ENCODE measurements at places on chromosomes 3 and 15.

DNA sequence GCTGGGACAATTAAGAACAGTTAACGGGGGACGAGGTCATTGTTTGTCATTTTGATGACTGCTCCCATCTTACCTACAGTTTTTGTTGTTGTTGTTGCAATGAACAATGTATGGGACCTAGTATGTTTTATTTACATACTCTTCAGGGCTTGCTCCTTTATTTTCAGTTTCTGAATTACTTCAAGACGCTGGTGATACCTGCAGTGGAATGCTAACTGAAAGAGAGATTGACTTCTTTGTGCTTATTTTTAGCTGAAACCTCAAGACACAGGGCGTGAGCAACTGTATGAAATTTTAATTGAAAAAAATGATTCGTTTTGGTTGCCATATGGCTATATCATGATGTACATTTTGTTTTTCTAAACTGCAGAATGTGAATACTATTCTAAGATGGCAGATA is 297.9 kb downstream of the EDEM1 start:
- no peak for DNase-seq

DNA sequence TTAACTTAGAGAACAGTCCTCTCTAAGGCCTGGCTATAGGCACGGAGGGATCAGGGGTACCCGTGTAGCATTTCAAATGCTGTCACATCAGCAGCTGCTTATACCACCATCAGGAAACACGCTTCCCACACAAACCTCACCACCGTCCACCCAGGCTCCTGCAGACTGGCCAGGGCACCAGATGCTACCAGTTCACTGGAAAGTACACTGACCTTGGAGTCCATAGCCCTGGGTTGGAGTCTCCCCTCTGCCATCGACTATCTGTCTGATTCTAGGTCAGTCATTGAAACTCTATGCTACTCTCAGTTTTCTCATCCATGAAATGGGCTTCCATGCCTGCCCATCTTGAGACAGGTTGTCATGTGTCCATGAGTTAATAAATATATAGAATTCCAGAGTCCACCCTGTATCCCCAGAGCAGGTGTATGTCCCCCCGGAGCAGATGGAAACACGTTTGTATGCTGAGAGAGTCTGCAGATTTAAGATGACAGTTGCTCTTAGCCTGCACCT is 156.0 kb upstream of the SMAD3 start:
- DNase-seq: no peak

DNA sequence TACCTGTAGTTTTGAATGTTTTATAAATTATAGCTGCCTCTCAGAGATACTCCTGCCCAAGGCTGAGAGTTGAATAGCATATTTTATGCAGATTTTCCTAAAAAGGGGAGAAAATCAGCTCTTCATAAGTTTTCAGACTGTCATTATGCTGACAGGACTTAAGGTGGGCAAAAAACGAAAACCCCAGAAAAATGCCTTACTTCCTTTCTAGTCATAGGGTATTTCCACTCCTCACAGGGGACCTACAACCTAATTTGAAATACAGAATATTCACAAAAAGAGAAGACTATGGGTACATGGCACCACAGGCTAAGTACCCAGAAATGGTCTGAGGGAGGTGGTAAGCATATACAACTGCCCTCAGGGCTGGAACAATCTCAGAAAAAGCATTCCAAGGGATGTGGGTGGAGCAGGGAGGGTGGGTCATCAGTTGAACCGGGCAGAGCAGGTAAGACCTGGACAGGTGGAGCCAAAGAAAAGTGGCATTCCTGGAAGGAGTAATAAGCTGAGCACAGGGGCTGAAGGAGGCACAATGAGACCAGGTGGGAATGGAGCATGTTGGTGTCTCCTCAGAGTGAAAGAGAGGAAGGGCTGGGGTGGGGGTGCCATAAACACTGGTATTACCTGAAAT is 10.6 kb upstream of the OXSR1 start:
- DNase-seq: peak; percentile 23

DNA sequence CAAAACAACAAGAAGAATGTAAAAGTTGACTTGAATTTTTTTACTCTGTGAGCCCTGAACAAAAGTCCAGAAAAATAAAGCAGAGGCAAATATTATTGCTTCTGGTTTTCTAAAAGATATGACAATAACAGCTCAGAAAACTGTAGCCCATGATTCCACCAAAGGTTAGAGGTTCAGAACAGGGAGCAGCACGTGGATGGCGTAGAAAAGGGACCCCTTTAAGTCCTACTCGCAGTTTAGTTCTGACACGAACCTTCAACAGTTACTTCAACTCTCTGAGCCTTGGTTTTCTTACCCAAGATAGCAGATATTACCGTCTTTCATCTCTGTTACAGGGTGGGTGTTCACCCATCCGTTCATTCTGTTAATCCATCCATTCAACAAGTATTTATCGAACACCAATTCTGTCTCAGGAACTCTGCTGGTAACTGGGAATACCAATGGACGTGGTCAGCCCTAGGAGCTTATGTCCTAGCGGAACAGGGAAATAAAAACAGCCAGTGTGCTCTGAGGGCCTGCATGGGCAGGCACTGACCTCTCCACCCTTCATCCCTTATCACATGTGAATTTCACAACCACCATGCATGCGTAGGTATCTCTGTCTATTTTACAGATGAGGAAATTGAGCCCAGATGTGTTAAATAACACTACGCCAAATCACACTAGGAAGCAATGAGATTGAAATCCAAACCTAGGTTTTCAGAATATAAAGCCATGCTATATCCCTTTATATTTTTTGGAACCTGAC is 274.2 kb upstream of the ICE2 start:
- DNase-seq: no peak

- no peak for DNase-seq
Observed at GRCh38 chr15:65365229-65365628, 12.6 kb downstream of the IGDCC3 start.

DNA sequence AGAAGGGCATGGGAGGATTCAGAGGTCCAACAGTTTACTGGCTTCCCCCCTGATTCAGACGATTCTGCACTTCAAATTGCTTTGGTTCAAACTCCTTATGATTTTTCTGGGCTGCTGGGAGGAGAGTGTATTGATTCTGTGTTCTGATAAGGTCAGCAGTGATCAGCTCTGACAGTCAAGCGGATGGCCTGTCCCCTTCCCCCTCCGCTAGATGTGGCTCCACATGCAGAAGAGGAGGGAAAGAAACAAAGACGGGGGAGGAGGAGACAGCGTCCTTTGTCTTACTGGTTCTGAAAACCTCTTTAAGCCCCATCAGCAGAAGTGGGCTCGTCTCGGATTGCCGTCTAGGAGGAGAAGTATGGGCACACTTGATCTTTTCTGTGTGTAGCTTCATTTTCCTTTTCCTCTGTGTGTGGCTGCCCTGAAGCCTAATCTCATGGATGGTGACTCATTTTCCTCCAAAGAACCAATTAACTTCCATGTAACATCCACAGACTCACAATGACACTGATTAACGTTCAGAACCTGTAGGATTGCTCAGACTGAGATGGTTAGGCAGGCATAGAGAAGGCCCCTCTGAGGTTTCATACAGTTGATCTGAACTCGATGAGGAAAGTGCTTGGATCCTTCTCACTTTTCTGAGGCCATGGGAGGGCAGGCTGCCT is 162.4 kb upstream of the PPP2R3A start:
- DNase-seq: no peak

DNA sequence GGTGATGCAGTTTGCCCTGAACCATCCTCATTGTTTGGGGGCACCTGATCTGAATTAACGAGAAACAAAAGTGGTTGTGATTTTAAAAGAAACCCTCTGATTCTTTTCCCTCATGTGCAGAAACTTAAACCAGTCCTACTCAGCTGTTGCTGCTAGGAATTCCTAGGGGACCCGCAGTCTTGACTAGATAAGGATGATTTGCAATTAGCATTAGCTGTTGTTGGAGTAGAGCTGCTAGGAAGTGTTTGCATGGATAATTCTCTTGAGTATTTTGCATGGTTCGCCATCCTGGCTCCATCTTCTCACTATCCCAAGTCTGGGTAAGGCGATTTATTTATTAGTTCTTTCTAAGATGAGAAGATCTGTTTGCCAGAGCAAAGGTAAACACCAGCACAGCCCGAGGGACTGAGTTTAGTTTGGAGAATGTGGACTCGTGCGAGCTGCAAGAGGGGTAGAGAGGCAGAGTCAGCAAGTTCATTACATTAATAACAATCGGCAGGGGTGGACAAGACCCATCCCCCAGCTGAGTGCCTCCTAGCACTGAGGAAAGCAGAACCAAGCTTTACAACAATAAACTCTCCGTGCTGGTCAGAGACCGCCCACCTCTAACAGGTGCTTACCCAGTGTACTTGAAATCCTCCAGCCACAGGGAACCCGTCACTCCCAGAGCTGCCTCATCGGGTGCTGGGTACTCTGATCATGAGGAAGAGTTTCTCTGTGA is 4.1 kb downstream of the FGD5 start:
- DNase-seq: no peak

DNA sequence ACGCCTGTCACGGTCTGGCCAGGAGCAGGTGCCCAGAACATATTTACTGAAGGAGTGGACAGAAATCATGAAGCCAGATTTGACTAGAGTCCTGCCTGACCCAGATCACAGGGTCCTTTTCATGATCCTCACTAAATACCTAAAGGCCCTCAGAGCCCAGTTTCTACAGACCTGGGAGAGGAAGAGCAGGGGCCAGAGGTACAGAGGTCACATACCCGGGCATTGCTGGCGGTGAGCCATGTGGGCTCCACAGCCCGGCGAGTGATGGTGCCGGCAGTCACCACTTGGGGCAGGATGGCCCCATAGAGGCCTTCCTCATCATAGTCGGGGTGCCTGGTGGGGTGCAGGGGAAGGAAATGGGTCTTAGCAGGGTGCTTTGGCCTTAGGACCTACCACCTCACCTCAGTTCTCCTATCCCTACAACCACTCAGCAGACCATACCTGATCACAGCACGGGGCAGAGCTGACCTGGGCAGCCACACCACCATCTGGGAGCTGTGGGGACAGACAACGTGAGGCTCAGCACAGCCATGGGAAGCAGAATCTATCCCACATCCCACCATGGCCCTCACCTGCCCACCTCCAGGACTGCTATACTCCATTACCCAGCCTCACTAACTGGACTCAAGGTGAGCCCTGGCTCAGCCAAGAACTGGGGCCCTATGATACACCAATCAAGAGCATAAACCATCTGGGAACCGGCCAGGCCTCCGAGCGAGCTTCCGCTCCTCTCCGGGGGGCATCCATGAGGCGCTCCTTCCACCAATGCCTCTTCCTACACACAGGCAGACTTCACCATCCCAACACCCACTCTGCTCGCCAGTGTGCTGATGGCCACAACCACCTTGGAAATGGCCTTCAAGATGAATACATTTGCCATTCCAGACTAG is 12.9 kb downstream of the POLG start:
- DNase-seq: no peak

DNA sequence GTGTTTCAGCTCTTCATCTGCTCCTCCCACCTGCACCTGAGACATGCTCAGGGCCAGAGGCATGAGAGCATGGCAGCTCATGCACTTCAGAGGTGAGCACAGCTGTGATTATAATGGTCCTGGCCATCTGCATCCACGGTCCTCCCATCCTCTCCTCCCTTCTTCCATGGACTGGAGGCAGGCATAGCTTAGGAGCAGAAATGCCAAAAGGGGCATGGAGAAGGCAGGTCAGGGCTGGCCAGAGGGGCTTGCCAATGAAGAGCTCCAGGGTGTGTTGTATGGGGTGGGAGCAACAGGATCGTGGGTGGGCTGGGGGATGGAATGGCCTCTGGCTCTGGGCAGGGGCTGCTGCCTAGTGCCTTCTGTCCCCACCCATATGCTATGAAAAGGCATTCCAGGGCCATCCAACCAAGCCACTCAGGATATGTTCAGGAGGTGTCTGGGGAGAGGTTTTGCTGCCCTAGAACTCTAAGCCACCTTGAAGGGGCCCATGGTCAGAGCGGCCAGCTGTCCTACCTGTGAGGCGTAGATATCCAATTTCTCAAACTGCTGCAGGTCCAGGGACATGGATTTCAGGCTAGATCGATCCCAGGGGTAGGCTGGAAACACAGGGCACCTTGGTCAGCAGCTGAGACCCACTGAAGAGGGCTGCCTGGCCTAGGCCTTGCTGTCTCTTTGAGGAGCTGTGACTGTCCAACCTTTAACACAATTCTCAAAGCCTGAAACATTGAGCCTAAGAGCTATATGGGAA is 26.1 kb downstream of the KY start:
- DNase-seq: no peak

DNA sequence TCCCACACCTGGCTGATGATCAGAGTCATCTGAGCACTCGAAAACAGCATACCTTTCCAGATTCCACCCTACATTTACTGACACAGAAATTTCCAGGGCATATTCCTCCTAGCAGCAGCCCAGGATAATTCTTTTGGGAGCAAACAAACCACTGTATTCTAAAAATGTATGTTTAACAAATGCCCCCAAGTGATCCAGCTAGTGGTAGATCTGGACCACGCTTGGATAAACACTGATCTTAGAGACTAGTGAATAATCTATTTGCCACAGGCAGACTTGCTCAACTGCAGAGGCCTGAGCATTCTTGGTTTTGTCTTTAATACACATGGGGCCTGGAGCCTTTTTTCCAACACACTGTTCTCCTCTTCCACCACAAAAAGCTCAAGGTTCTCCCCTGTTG is 89.6 kb downstream of the TM4SF4 start:
- DNase-seq: no peak

DNA sequence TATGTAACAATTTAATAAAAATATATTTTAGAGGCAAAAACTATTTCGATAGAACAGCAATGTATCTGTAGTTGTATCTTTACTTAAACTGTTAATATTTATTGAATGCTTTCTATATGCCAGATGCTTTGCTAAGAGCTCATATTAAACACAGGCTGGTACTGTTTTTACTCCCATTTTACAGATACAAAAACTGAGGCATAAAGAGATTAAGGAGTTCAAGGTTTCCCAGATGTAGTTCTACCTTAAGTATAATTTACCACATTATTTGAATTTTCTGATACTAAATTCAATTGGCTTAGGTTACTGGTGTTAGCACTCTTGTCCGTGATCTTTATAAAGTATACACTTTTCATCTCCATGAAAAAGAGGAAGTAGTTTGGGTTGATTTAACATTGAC is 149.8 kb downstream of the ROBO2 start:
- DNase-seq: no peak

DNA sequence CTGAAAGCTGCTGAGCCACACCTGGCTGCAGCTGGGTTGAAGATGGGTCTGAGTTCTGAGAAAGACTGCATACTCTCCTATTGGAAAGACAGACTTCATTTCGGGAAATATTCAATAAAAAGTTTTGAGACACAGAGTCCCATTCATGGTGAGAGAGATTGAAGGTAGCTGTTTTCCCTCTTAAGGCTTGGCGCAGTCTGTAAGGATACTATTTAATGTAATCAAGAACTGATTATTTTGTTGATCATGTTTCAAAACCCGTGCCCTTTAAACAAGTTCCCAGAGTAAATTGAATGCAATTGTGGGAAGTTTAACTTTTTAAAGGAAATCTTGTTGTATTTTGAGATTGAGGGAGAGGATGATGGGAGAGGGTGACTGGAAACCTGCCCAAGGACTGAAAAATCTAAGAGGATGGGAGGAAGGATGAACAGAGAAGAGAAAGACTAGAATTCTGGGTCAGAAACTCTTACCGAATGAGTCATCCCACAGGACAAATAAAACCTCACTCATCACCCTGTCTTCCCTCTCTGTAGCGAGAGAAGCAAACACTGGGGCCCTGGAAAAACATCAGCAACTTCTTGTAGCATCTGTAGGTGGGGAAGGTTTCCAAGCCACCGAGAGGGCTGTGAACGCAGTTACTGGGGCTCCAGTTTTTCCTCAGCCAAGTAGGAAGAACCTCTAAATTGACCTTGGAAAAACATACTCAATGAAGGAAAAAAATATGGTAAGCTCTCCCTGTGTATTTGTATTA is 193.2 kb upstream of the TPRG1 start:
- peak; percentile 57 for DNase-seq
